ENCODE measurements at places on chromosomes 16 and 17.

GRCh38 chr16:6836766-6837165 lies 495.9 kb upstream of the RBFOX1 start:
- DNase-seq, result no peak

- no peak for DNase-seq
Measured at GRCh38 chr16:441447-441846, 16.0 kb downstream of the RAB11FIP3 start.

GRCh38 chr17:48589060-48589830 lies 796 bp downstream of the HOXB3 start:
- DNase-seq, result no peak

GRCh38 chr17:77147357-77147801 lies 6.6 kb downstream of the SEC14L1 start:
- no peak for DNase-seq

DNA sequence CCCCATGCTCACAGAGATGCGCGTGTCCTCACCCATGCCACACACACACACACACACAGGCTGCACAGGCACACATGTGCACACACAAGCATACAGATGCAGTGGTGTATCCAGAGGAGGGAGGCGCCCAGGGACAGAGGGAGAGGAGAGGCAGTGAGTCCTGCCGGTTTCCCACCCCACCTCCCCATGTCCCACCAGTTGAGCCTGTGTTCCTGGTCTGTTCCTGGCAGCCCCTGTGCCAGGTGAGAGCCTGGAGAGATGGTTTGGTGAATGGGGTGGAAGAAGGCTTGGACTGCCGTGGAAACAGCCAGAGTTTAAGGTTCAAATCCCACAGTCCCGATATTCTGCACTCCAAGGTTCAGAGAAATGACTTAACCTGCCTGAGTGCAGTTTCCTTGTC lies 10.2 kb upstream of the FADS6 start:
- no peak for DNase-seq

DNA sequence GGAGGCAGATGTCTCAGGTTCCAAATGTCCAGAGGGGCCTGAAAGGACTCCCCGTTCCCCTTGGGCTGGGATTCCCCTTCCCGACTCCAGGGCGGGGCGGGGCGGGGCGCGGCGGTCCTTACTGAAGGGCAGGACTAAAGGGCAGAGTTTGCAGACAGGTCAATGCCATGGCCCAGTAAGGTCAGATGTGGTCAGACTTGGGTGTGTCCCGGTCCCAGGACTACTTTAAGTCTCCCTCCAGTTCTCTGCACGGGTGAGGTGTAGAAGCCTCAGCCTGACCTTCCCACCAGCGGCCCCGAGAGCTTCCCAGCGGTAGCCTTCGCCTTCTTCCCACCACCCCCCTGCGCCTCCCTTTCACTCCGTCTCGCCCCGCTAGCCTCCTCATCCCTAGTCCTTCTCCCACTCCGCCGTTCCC lies 532 bp downstream of the KDM6B start:
- DNase-seq, result no peak

- DNase-seq, result no peak
Measured at GRCh38 chr16:19003935-19004334, 20.2 kb downstream of the TMC7 start.

DNA sequence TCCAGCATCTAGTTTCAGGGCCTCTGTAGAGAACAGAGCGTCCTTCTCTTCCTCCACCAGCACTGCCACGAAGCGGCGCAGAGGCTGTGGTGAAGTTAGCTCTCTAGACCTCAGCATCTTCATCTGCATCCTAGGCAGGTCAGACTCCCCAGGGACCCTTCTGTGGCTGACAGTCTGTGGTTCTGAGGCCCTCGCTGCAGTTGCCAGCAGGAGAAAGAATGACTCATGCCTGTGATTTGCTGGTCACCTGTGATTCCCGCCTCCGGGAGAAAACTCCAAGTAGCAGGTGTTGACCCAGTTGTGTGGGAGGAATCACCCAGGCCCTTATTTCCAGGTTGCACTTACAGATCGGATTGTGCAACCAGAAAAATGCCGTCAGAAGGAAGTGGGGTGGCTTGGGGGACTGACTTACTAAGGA lies 117.3 kb upstream of the CACNG5 start:
- no peak for DNase-seq

GRCh38 chr17:16929757-16930520 lies 42.0 kb downstream of the TNFRSF13B start:
- no peak for DNase-seq

- DNase-seq, result no peak
Measured at GRCh38 chr16:929227-930073, 41.3 kb downstream of the LMF1 start.

DNA sequence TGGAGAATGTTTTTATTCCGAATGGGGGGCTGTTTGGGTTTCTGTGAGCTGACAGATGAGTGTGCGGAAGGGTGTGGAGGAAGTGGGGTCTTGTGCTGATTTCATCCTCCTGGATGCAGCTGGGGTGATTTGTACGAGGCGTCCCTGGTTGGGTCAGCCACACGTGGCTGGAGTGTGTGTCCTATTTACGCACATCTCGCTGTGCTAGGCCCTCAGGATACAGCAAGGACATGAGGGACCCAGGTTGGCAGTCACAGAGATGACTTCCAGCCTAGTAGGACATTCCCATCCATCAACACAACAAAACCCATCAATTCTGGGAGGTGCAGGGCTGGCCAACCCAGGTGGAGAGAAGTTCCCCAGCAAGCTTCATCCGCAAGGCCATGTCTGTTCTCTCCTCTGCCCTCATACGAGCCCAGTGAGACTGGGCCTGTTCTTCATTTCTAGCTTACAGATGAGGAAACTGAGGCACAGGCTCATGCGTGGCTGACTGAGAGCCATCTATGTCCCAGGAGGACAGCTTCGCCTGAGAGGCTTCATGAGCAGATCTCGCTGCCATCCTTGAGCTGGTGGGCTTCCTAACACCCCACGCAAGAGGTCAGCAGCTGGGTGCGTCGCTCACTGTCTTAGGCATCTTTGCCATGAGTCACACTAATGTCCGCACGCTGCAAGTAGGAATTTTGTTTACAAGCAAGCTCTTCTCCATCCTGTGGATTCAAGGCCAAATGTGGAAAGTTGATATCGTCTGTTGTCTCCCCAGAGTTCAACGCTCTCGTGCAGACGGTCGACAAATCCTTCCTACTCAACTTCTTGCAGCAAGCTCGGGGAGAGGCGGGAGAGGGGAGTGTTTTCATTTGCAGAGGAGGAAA lies 24.4 kb downstream of the IRF8 start:
- no peak for DNase-seq

Data from NCI-H1105 (cell line).